ENCODE measurements at places on chromosomes 3 and 15.
A peak's percentile ranks its signal among the peaks of the same experiment; 100 is the strongest.

DNA sequence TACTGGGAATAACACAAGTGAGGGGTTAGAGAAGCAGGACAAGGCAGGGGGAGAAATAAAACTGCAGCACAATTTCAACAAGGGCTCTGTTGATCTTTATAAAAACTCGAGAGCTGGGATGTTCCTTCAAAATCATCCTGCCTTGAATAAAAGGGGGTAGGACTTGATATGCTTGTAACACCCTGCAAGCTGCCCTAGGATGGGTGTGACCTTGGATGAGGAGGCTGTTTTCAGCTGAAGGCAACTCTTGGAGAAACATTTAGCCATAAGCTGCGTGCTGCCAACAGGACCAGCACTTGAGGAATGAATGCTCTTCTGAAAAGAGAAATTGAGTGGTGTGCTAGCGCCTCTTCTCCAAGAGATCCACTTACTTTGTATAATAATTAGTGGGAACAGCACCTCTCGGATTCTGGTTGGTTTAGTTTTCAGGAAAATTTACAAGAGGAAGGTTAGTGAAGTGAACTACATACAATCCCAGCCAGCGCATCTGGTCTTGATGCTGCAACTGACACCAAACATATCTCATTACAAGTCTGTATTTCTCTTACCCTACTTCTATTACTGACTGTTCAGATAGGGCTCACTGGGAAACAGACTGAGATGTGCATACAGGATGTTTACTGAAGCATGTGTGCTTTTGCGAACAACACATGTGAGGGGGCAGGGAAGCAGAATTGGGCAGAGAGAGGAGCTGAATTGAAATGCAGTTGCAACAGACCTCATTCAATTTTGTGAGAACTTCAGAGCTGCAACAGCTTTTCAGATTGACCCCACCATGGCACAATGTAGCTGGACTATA, 643.0 kb upstream of the GOLIM4 start:
- DNase-seq: no peak

DNA sequence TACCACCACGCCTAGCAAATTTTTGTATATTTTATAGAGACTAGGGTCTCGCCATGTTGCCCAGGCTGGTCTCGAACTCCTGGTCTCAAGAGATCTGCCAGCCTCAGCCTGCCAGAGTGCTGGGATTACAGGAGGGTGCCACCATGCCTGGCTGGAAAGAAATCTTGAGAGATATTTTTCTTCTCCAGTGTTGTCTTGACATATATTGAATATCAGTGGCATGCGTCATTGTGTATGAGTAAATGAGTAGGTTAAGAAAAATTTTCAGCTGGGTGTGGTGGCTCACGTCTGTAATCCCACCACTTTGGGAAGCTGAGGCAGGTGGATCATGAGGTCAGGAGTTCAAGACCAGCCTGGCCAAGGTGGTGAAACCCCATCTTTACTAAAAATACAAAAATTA, 3.5 kb upstream of the PIF1 start:
- DNase-seq: no peak

DNA sequence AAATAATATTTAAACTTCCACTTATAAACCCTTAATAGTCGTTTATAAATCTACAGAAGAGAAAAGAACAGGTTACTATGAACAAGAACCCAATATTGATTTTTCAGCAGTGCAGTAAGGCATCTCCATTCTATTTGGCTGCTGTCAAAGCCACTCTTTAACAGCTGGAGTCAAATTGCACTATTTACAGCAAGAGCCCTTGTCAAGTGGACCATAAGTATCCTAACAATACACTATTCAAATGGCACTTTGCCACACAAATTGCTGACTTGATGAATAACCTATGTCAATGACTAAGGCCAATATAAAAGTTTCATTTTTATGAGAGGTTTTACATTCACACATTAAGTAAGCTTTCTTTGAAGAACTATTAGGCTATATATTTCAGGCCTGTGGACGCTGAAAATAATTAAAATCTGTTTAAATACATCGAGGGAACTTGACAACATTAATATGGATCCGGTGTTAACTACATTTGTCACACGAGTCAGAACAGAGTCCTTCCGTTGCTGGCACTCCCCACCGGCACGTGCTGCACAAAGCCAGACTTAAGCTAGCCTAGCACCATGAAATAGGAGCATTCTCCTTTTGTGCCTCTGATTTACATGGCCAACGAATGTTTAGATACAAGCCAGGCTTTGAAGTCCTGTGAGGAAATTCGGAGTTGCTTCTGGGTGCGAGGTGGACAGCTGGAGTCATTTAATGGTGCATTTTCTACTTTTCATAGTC, 100.5 kb downstream of the WDR72 start:
- DNase-seq: no peak

GRCh38 chr3:184531626-184532280, 29.8 kb upstream of the EPHB3 start:
- DNase-seq: no peak

DNA sequence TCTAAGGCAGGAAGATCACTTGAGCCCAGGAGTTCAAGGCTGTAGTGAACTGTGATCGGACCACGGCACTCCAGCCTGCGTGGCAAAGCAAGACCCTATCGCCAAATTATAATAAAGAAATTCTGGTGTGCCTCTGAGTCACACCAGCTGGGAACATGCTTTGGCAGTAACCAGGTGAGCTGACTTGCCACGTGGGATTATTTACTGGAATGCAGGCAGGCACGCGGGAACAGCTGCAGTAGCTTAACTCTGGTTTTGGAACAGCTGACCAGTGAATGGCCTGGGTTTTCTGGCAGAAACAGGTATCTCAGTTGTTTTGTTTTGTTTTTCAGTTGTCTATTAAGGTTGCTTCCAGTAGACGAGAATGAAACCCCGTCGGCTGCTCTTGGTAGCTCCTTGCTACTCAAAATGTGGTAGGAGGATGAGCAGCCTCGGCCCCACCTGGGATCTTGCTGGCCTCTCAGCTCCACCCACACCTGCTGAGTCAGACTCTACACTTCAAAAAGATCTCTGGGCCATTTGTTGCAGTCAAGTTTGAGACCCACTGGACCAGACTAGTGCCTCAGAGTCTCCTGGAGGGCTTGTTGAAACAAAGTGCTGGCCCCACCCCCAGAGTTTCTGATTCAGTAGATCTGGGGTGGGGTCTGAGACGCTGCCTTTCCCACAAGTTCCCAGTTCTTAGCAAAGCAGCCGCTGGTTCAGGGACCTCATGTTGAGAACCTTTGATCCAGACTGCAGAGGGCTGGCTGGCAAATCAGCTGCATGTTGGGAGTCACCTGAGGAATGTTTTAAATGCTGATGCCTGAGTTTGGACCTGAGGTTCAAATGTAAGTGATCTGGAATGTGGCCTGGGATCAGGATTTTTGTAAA, 26.6 kb downstream of the IDH2 start:
- DNase-seq: peak; percentile 58

- DNase-seq: no peak
Observed at GRCh38 chr3:270688-271087, 74.1 kb downstream of the CHL1 start.

GRCh38 chr15:66789029-66790025, 87.3 kb downstream of the SMAD6 start:
- DNase-seq: no peak

GRCh38 chr3:117480972-117481371, 771.4 kb downstream of the TUSC7 start:
- no peak for DNase-seq

DNA sequence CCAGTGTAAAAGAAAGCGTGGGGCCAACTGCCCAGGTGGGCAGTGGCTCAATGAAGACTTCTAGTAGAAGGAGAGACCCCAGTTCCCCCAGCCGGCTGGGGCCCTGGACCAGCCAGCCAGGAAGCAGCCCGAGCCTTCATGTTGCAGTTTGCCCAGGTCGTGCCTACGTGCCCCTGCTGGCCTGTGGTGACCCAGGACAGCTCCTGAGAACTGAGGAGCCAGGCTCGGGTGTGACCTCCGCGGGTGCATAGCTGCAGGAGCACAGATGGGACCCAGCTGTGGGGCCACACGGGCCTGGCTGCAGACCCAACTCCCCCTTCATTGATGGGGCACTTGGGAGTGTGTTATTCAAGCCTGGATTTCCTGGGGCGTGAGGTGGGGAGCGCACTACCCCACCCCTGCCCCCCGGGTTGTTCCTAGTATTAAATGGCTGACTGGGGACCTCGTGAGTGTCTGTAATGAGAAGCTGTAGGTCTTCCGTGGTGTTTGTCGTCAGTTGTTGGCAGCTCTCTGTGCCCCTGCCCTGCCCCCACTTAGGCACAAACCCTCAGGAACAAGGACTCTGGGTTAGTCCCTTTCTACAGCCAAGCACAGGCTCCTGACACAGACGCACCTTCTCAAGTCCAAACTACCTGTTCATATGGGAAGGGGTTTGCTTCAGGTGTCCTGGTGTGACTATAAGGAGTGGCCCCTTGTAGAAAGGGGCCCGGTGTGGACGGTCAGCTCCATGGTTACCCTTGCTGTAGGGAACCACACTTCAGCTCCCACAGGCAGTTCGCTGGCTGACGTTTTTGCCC, 39.1 kb downstream of the IDH2 start:
- no peak for DNase-seq

GRCh38 chr3:170383567-170383966, 26.1 kb downstream of the SKIL start:
- no peak for DNase-seq

DNA sequence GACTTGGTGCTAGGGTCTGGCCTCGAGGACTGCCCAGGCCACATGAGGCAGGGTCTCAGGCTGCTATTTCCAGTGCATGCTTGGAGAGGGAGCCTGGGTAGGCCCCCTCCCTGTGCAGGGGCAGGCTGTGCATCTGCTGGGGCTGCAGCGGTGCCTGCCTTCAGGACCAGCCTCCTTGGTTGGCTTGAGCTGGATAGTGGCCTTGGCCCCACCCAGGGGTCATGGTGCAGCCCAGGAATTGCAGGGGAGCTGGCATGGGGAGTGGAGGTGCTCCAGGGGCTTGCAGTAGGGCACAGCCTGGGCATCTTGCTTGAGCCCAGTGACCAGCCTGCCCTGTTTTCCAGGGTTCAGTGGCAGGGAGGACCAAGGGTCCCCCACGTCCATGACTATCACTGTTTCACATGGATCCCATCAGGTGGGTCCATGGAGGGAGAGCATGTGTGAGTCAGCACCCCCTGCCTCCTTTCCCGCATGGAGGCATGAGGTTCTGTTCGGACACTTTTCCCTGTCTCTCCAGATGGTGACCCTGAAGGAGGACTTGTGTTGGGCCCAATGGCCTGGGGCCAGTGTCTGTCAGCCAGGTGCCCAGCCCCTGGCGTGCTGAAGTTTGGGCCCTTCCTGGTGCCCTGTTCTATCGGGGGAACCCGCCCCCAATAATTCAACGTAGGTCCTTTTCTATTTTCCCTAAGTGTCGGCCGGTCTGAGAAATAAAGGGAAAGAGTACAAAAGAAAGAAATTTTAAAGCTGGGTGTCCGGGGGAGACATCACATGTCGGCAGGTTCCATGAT, 218.6 kb downstream of the SNRPN start:
- DNase-seq: no peak

DNA sequence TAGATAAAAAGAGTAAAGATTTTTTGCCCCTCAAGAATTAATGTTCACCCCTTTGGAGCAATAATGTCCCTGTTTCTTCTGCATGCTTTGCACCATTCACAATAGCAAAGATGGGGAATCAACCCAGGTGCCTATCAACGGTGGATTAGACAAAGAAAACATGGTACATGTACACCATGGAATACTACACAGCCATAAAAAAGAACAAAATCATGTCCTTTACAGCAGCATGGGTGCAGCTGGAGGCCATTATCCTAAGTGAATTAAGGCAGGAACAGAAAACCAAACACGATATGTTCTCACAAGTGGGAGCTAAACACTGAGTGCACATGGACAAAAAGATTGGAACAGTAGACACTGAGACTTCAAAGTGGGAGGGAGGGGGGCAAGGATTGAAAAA, 35.2 kb downstream of the AAGAB start:
- no peak for DNase-seq

DNA sequence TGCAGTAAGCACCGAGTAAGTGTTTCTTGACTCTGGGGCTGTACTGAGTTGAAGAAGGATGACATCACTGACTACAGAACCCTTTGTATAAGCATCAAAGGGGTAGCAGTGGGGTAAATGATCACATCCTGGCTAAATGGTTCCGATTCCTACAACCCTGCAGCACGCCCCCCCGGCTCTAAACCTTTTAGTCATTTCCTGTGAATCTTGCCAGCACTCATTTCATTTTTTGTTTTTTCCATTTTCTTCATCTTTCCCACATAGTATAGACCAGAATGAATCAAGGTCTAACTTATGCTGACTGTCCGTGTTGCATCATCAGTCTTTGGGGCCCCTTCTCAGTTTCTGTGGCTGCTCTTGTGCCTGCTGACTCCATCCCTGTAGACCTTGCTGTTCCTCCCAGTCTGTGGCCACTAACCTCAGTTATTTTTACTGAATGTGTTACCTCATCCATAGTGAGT, 383.1 kb upstream of the TPRG1 start:
- peak; percentile 86 for DNase-seq

DNA sequence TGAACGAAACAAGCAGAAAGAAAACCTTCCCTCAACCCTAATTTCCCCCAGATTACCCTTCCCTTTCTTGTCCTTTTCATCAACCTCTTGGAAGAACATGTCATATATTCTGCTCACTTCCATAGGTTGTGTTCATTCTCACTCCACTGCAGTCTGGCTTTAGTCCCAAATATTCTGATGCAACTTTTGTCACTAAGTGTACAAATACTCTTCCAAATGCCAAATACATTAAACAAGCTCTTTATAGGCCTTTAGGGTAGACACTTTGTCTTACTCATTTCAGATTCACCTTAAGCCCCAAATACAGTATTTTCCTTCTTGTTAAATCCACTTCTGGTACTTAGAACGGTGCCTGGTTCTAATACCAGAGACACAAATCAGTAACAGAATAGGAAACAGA, 406.5 kb upstream of the CDIN1 start:
- DNase-seq: no peak

DNA sequence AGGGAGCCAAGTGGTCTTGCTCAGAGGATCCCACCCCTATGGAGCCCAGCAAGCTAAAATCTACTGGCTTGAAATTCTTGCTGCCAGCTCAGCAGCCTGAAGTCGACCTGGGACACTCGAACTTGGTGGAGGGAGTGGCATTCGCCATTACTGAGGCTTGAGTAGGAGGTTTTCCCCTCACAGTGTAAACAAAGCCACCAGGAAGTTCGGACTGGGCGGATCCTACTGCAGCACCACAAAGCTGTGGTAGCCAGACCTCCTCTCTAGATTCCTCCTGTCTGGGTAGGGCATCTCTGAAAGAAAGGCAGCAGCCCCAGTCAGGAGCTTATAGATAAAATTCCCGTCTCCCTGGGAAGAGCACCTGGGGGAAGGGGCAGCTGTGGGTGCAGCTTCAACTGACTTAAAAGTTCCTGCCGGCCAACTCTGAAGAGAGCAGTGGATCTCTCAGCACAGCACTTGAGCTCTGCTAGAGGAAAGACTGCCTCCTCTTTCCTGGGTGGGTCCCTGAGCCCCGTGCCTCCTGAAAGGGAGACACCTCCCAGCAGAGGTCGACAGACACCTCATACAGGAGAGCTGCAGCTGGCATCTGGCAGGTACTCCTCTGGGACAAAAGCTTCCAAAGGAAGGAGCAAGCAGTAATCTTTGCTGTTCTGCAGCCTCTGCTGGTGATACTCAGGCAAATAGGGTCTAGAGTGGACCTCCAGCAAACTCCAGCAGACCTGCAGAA, 576.3 kb upstream of the NECTIN3 start:
- no peak for DNase-seq
